Putamen (tissue), 1 donor: ENCODE measurements at places on chromosomes 7 and 10.

DNA sequence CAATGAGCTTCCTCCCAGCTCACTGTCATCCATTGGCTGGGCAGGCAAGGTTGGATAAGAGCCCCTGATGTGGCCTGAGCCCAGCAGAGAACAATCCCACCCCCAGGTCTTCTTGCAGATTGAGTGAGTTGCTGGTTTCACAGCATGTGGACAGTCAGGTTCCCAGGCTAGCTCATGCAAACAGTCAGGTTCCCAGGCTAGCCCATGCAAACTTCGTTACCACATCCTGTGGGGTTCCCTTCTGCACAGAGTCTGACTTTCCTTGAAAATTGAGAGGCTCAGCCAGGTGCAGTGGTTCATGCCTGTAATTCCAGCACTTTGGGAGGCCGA, 67.1 kb downstream of the TMEM130 start:
- DNase-seq = no peak

DNA sequence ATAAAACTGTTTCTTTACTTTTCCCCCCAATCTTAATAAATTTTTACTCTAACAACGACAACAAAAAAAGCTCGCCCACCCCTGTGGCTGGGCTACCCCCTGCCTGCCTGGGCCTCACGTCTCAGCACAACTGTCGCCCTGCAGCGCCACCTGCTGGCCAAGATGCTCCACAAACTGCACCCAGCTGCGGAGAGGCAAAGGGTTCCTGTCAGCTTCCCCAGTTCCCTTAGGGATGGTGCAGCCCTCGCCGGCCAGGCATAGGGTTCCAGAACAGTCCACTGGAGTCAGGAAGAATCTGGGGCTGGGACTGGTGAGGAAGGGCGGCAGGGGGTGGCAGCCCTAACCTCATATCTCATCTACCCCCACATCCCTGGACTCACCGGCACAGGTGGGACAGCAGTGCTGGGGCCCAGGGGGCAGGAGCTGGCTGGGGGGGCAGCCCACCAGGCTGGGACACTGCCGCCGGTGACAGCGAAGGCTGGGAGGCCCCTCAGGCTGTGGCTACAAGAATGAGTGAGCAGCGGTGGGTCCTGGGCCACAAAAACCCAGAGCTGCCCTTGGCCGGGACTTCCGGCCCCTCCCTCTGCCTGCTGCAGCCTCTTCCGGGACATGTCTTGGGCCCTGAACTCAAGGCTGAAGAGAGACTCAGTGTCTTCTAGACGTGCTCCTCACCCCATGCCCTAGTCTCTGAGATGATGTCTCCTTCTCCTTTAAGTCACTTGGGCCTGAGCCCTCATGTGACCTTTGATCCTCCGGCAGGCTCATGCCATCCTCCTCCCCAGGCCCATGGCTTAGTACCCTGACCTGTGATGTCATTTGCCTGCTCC, 21.2 kb downstream of the ATP6V1F start:
- peak; percentile 55 for DNase-seq

GRCh38 chr10:96465599-96465998, 48.1 kb downstream of the TLL2 start:
- DNase-seq = no peak

DNA sequence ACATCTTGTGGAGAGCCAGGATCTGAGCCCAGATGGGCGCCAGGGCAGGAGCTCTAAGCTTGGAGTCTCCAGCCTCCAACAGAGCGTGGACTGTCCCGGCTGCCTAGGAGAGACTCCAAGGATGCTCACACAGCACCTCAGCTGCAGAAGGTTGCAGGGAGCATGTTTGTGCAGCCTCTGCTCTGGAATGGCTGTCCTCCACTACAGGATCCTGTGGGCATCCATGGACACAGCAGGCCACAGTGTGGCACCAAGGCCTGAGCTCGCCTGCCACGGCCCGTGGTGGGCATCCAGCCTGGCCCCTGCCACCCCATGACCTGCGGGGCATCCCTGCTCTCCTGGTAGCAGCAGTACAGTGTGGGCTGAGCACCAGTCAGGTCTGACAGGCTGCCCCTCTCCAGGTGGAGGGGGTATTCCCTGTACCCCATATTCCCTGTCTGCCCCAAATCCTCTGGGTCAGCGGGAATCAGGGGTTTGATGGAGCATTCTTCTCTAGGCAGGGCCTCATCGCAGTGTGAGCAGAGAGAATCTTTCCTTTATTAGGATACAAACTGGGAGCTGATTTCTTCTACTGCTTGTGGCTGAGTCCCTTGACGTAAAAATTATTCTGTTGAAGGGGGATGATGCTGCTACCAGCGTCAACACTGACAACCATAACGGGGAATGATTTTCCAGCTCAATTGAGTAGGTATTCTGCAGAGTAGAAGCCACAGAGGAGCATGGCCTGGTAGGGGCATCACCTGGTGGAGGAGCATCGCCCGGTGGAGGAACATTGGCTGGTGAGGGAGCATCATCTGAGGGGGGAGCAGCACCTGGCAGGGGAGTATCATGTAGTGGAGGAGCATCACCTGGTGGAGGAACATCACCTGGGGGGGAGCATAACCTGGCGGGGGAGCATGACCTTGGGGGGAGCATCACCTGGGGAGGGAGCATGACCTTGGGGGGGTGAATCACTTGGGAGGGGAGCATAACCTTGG, 60.6 kb downstream of the GLRX3 start:
- no peak for DNase-seq

GRCh38 chr7:80244206-80244916, 109.7 kb downstream of the GNAI1 start:
- DNase-seq = no peak

GRCh38 chr10:43997330-43997729, 348.6 kb upstream of the ZNF32 start:
- no peak for DNase-seq

DNA sequence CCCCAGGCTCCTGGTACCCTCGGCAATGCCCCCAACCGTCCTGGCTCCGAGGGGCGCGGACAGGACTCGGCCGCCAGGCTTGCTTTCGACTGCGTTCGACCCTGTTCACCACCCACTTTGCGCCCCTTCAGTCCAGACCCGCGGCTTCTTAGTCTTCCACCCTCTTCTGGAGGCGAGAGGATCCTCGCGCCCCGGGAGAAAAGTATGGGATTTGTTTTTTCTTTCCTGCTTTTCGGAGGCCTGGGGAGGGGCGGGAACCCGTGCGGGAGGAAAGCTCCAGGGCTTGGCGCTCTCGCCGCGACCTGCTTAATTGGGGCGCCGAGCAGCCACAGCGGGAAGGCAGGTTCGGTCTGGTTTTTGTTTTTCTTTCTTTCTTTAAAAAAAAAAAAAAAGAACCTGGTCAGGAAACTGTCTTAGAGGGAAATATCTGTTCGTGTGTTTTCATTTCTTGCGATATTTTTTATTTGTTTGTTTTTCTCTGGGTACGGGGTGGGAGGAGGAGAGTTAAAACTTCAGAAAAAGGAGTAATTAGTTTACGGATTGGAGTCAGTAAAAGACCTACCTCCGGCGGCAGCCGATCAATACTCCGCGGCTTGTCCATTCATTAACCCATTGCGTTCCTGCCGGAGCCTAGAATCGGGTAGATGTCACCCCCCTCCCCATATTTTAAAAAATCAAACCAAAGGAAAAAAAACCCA, 1.6 kb downstream of the EMX2 start:
- DNase-seq = no peak

- DNase-seq = no peak
Measured at GRCh38 chr10:24652381-24652957, 71.2 kb downstream of the ARHGAP21 start.

- DNase-seq = no peak
Measured at GRCh38 chr7:15557686-15558085, 4.1 kb downstream of the AGMO start.

- no peak for DNase-seq
Measured at GRCh38 chr10:123635131-123635530, 31.0 kb upstream of the GPR26 start.

- DNase-seq = no peak
Measured at GRCh38 chr10:78852466-78853240, 216.1 kb upstream of the ZMIZ1 start.

- no peak for DNase-seq
Measured at GRCh38 chr7:128194533-128195282, 46.4 kb upstream of the LEP start.

DNA sequence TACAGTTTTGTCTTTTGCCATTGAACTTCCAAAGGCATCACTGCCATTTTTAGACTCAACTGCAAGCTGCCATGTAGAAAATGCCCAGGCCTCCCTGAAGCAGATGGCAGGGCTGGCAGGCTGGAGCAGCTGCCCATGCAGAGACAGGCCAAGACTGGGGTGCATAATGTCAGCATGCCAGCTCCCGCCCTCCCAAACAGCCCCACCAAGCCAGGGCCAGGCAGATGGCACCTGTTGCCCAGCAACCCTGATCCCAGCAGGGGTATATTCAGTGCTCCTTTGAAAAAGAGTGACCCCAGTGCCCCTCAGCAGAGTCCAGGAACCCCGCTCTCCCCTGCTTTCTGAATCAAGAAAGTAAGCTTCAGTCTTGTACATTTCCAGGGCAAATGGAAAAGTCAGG, 32.6 kb downstream of the VSTM4 start:
- DNase-seq = peak; percentile 47

DNA sequence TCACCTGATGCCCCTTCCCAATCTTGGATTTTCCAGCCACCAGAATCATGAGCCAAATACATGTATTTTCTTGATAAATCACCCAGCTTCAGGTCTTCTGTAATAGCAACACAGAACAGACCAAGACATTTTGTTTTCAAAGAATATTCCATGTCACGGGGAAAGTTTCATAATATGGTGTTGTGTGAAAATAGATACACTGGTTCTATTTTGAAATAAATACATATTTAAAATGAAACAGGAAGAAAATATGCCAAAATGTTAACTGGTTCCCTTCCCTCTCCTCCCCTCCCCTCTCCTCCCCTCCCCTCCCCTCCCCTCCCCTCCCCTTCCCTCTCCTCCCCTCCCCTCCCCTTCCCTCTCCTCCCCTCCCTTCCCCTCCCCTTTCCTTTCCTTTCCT, 30.3 kb upstream of the CAMK1D start:
- DNase-seq = no peak

GRCh38 chr7:137844677-137845425, 1.9 kb downstream of the DGKI start:
- DNase-seq = peak; percentile 62

DNA sequence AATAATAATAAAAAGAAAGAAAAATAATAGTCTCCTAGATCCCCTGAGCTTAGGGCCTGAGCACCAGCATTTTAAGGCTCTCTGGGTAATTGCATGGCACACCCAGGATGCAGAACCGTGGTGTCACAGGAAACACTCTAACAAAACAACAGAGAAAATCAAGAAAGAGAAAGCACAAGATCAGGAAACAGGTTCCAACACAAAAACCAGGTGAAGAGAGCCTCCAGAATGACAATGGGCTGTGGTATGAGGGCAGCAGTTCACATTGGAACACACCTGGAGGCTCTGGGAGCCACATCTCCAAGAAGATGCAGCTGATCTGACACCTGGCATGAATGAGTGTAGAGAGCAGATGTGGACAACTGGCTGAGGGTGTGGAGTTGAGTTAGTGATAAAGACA, 7.1 kb downstream of the MMRN2 start:
- no peak for DNase-seq

DNA sequence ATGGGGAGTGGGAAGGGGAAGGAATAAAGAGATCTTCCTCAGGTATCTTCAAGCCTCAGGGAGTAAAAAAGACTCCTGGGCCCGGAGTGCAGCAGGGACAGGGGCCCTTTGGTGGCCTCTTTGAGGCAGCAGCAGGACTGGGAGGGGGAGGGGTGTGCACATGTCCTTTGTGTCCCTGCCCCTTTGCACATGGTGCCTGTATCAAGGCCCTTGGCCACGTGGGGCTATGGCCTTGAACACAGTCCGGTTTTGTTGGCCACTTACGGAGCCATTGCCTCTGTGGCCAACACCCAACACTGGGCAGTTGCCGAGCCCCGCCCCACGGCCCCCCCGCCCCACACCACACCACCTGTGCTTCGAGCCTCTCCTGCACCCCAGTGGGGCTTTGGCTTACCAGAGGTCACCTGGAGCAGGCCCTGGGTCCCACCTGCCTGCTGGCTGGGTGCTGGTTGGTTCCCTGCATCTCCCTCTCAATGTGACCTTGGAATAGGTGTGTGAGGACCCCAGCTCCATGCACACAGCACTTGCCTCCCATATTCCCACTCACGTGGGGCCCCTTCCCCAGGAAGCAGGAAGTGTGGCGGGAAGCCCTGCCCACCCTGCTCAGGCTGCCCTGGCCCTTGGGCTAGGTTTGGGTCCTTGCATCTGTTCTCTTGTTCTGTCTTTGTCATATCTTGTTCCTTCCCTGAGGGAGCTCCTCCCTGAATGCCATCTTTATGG, 5.4 kb downstream of the SAP25 start:
- DNase-seq = no peak

DNA sequence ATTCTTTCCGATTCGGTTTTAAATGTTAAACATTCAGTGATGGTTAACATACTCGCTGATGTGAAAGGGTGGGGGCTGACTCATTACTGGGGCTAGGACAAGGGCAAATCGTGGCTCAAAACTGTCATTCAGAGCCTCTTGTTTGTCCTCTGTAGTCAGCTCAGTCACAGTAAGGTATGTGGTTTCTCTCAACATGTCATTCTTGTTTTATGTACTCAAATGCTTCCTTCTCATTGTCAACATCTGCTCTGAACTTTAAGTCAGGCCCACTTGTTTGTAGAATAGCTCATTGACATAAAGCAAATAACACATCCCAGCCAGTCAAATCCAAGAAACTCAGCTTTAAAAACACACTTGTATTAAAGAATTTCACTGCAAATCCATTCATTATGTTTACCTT, 7.3 kb downstream of the SLC16A9 start:
- no peak for DNase-seq

GRCh38 chr7:8592167-8592566, 158.8 kb downstream of the NXPH1 start:
- no peak for DNase-seq

GRCh38 chr7:107891636-107892366, 818 bp downstream of the DLD start:
- no peak for DNase-seq

DNA sequence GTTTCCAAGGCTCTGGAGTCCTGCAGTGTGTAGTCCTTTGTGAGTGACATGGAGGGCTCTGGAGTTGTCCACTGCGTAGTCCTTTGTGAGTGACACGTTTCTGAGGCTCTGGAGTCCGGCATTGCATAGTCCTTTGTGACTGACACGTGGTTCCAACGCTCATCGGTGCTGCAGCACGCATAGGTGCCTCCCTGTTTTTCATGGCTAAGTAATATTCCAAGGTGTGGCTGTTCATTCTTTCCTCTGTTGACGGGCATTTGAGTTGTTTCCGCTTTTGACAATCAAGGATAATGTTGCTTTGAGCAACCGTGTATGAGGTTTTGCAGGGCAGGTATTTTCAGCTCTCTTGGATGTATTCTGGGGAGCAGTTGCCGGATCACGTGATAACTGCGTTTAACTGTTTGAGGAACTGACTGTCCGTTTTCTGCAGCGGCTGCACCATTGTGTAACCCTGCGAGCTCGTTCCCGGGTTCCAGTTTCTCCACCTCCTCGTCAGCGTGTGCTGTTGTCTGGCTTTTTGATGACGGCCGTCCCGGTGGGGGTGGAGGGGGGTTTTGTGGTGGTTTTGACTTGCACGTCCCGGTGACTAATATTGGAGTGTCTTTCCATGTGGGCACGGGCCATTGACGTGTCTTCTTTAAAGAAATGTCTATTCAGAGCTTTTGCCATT, 21.1 kb downstream of the FAM20C start:
- DNase-seq = no peak
